ENCODE measurements at places on chromosomes 2 and 18.

DNA sequence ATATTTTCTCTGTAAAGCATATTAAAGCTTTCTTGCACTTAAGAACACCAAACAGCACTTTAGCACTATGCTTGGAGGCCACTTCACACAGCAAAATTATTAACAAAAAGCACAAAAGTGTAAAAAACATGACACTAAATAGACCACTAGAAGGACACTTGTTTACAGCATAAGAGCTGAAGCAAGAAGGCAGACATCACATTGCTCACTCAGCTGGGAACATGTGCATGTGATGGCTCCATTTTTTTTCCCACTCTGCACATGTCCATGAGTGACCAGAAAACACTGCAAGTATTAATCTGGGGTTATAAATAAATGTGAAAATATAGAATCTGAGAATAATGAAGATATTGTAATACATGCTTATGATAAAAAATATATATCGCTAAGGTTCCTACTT lies 103.1 kb upstream of the MAPRE2 start:
- no peak for DNase-seq

- DNase-seq: no peak
Observed at GRCh38 chr18:3379685-3380084, 70.3 kb upstream of the TGIF1 start.

DNA sequence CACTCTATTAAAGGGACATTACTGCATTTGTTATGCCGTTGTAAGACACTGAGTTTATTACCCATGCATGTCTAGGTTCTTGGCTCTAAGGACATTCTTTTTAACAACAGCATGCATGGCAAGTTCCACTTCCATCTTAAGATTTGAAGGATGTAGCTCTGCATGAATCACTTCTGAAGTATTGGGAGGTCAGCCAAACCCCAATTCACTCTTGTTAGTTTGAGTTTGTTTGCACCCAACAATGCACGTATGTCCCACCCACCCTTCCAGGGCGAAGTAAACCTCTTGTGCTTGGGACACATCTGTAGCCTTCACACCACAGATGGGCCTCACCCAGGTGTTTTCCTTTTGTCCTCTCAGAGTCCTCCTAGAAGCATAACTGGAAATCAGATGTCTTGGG lies 5.6 kb upstream of the LAMA3 start:
- DNase-seq: no peak

DNA sequence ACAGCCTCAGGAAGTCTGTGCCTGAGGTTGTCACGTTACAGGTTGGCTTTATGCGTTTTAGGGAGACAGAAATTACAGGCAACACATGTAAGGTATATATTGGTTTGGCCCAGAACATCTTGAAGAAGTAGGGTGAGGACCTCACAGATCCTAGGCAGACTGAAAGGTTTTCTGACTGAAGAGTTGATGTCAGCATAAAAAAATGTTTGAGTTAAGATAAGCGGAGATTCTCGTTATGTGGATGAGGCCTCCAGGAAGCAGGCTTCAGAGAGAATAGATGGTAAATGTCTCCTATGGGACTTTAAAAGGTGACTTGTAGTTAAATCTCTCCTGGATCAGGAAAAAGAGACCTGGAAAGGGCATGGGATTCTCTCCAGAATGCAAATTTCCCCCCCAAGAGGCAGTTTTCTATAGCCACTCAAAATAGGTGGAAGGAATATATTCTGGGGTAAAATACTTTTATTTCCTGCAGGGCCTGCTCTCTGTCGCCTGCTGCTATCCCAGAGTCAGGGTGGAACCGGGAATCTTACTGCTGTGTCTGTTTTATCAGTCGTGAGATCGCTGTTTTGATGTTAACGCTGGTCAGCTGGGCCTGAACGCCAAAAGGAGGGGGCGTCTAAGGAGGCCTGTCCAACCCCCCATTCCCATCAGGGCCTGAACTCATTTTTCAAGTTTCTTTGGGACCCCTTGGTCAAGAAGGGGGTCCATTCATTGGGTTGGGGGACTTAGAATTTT lies 171.1 kb downstream of the HDAC4 start:
- DNase-seq: no peak

DNA sequence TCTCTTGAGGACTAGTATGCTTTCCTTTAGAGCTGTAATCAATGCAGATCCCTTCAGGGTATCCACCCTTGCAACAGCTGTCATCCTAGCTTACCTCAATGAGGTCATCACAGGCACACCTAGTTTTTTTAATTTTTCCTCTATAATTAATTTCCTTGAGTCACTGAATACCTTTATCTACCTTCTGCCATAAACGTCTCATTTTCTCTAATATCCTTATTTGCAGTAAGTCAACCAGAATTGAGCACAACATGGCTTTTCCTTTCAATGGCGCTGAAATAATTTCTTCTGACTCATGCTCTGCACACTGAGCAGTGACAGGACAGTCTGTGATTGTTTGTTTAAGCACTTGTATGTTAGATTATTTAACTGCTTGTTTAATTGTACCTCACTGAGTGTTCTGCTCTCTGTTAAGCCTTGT lies 49.4 kb downstream of the ETAA1 start:
- DNase-seq: no peak

DNA sequence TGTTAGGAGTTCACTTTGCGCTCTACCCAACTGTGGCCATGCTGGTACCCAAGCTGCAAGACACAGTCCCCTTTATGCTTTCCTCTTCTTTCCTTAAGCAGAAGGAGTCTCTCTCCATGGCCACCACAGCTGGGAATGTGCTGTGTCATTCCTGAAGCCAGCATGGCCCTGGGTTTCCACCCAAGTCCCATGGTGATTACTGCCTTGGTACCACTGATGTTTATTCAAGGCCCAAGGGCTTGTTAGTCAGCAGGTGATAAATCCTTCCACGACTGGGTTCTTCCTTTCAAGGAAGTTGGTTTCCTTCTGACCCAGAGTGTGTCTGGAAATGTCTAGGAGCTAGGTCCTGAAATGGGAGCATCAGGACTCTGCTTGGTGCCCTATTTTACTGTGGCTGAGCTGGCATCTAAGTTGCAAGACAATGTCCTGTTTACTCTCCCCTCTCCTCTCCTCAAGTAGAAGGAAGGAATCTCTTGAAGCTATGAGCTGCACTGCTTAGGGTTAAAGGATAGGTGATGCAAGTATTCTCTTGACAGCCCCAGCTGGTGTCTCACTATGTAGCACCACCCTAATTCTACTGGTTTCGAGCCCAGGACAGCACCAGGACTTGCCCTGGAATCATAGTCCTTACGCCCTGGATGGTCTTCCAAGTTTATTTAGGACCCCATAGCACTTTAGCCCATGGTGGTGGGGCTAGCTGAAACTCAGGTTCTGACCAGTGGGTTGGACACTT lies 18.7 kb upstream of the NUP35 start:
- DNase-seq: no peak

DNA sequence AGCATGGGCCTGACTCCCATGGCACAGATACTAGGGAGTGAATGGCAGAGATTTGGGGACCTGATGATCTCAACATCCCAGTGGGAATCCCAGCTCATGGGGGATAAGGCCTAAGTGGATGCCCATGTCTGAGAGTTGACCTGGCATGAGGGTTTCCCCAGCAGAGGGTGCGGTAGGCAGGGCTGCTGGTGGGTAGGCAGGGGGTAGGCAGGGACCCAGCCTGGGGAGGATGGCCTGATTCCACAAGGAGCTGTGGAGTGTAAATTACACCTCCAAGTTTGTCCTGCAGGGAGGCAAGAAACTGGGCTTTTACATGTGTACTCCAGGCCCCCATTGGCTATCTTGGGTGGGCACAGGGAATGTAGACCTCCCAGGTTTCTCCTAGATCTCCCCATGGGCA lies 46.9 kb downstream of the INPP5D start:
- no peak for DNase-seq

DNA sequence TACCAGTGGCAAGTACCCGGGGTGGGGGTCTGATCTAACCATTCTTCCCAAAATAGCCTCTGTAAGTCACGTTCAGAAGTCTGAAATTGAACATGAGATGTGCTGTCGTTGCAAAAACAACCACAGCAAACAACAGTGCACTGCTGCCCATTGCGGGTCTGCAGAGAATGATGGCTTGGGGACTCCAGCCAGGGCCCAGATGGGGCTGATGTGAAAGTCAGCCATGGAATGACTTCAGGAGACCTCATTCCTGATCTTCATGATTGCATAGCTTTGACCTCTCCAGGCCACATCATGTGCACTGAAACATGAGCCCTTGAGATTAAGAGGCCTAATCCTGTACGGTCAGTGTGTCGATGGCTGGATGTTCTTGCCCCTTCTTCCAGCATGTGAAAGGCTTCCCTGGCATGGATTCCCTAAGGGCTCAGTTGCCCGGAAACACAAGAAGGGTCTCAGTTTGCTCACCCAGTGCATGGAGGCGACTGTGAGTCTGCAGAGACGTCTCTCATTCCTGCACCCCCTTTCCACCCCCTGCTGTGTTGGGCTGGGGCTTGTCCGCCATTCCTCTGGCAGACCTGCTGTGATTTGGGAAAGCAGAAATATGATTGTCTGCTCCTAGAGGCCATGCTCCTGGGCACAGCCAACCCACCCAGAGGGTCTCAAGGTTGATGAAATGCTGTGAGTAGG lies 191.6 kb downstream of the SEPTIN10 start:
- DNase-seq: no peak

DNA sequence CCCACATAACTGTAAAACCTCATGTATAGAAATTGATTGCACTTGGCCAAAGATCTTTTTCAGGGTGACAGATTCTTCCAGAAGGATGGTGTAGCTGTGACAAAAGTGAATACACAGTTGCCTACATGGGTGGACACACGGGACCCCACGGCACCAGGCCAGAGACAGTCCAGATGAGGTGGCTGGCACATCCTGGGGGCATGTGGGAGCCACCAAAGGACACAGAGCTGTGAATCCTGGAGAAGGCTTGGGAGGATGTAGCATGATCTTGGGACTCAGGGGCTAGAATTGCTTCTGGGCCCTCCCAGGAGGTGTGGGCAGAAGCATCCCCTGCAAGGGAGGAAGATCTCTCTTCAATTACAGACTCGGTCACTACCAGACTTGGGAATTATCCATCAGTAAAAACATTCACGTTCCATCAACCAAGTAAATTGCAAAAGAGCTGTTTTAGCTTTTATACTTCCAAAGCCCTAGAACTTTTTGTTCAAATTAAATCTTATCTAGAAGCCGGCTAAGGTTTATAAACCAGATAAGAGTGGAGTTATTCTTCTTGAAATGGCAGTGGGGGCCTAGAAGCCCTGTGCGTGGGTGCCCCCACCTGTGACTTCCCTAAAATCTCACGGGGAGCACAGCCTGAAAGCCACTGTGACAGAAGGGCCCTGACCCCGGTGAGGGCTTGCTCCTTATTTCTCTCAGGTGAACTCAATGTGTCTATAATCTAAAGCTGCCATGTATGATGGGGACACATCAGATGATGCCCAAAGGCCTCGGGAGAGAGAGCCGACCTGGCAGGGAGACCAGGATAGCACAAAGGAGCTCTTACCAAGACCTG lies 81.7 kb downstream of the SEPTIN10 start:
- DNase-seq: no peak

DNA sequence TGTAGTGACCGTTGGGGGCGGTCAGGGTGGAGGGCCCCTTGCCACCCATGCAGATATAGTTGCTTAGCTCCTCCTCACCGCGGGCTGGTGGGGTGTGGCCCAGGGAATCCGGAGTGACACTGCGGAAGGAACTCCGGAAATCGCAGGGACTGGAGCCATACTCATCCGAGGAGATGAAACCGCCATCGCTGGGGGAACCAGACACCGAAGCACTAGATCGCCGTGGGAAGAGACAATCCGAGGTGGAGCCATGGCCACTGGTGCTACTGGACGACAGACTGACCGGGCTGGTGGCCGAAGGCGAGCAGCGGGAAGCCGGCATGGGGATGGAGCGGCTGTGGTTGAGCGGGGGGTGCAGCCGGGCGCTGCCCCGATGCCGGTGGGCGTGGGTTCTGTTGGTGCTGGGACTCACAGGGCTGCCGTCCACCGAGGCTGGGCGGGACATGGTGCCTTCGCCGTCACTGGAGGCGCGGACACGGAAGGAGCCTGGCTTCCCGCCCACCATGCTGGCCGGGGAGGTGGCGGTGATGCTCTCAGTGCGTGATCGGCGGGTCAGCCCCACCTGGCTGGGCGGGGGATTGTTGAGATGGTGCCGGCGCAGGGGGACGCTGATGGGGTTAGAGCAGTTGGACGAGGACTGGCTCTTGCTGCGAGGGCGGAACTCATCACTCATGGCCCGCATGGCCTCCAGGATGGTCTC lies 2.2 kb downstream of the IRS1 start:
- no peak for DNase-seq

GRCh38 chr2:173667415-173667814 lies 297.8 kb downstream of the SP3 start:
- DNase-seq: no peak

GRCh38 chr2:120525056-120526046 lies 179.4 kb downstream of the INHBB start:
- no peak for DNase-seq

GRCh38 chr2:20378341-20378740 lies 27.7 kb upstream of the PUM2 start:
- DNase-seq: no peak

GRCh38 chr2:165436559-165436958 lies 32.9 kb upstream of the CSRNP3 start:
- no peak for DNase-seq

- DNase-seq: no peak
Observed at GRCh38 chr2:124480958-124481357, 455.9 kb downstream of the CNTNAP5 start.

GRCh38 chr2:13652531-13653313 lies 936.0 kb downstream of the TRIB2 start:
- DNase-seq: no peak

Measured in iPS DF 19.7 (cell line).